ENCODE measurements at places on chromosomes 12 and 14.

DNA sequence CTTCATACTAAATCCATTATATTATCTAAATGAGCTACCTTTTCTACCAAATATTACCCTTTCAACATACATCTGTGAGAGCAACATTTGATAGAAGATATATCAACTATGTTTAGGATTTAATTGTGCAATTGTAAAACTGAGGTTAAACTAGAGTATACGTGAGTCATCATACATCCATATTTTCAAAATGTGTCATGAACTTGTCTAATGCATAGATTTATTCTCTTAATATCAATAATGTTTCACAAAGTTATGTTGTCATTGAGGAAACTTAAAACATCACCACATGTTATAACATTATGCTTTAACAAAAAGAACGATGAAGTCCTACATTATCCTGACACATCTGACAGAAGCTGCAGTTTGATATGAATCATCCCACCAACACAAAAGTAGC is 645.5 kb upstream of the NOVA1 start:
- no peak overlapping the region for H3K27ac ChIP-seq
- H3K36me3 ChIP-seq, result no peaks in the 10 kb centered on the region
- no peaks in the 10 kb centered on the region for H3K27me3 ChIP-seq
- H3K4me1 ChIP-seq, result no peaks in the 10 kb centered on the region
- no peak overlapping the region for H3K4me3 ChIP-seq

DNA sequence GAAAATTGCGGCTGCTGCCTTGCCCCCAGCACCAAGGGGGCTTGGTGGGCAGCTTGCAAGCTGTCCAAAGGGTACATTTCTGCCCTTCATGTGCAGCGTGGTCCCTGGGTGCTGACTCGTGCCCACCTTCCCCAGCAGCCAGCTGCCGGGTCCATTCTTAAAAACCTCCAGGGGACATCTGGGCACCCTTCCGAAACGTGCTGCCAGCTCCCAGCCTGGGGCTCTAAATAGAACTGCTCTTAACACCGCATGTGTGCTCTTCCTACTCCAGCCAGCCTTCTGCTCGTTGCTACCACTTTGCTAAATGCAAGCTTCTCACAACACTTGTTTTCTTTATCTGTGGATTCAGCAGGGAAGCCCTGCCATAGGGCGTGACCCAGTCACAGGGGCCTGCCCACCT is 66.0 kb downstream of the RIMBP2 start:
- no peak overlapping the region for H3K27ac ChIP-seq
- no peak overlapping the region for H3K4me3 ChIP-seq
- no peaks in the 10 kb centered on the region for H3K4me1 ChIP-seq
- H3K36me3 ChIP-seq, result no peaks in the 10 kb centered on the region
- DNase-seq, result no peak

DNA sequence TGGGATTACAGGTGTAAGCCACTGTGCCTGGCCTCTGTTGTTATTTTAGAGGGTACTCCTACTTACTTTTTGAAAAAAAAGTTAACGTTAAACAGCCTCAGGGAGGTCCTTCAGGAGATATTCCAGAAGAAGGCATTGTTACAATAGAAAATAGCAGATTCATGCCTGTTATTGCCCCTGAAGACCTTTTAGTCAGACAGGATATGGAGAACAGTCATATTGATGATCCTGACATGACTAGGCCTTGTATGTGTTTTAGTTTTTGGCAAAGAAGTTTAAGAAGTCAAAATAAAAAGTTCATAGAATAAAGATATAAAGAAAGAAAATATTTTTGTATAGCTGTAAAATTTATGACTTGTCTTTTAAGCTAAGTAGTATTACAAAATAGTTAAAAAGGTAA is 45.3 kb downstream of the WASHC3 start:
- H3K36me3 ChIP-seq, result peaks cover 23% of the 10 kb centered on the region
- H3K27ac ChIP-seq, result no peak overlapping the region
- H3K4me3 ChIP-seq, result no peak overlapping the region

DNA sequence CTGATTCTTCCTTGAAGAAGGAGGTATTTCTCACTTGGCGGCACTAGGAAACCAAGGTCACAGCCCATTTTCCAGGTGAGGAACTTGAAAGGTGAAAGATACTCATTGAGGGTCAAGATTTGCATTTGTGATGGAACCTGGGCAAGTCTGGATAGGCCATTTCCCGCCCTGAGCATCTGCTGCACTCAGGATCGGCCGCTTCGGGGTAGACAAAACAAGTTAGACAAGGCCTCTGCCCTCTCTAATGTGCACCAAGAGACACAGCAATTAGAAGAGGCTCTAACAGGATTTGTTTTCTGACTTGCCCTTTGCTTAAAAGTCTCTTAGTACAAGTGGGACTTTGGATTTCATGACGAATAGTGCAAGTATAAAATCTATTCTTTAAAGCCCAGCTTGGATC is 167.2 kb downstream of the KTN1 start:
- H3K27me3 ChIP-seq, result no peaks in the 10 kb centered on the region
- peaks cover 7% of the 10 kb centered on the region for H3K36me3 ChIP-seq
- H3K4me3 ChIP-seq, result no peak overlapping the region
- peaks cover 16% of the 10 kb centered on the region for H3K4me1 ChIP-seq
- no peak overlapping the region for H3K27ac ChIP-seq

GRCh38 chr12:12718853-12719252 is 1.7 kb downstream of the CDKN1B start:
- H3K36me3 ChIP-seq, result peaks cover 45% of the 10 kb centered on the region
- H3K4me1 ChIP-seq, result peaks cover 61% of the 10 kb centered on the region
- peak overlapping the region; percentile 98 for H3K4me3 ChIP-seq
- DNase-seq, result no peak
- H3K27ac ChIP-seq, result peak overlapping the region; percentile 97
- H3K27me3 ChIP-seq, result no peaks in the 10 kb centered on the region

GRCh38 chr12:94872971-94873733 is 130.3 kb downstream of the NDUFA12 start:
- H3K27ac ChIP-seq, result no peak overlapping the region
- DNase-seq, result no peak
- no peak overlapping the region for H3K4me3 ChIP-seq
- H3K27me3 ChIP-seq, result peaks cover 60% of the 10 kb centered on the region
- no peaks in the 10 kb centered on the region for H3K36me3 ChIP-seq
- H3K4me1 ChIP-seq, result peaks cover 6% of the 10 kb centered on the region

DNA sequence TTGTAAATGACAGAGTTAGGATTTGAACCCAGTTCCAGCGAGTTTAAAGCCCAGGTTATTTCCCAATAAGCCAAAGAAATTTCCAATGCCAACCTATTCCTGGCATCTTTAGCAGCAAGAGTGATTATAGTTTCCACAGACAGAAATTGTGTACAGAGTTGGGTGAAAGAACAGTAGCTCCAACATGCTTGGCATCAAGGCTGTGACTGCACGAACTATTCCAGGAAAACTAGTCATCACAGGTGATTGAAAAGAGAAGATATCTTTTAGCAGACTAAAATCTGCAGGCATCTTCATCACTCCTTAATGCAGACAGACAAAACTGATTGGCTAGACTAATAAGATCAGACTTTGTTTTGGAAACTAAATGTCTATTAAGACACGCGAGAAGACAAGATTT is 262.7 kb upstream of the PLEKHG7 start:
- H3K4me3 ChIP-seq, result no peak overlapping the region
- H3K27me3 ChIP-seq, result no peaks in the 10 kb centered on the region
- H3K36me3 ChIP-seq, result peaks cover 4% of the 10 kb centered on the region
- DNase-seq, result no peak

- no peak for DNase-seq
- H3K4me3 ChIP-seq, result peak overlapping the region; percentile 99
- peak overlapping the region; percentile 100 for H3K27ac ChIP-seq
- H3K27me3 ChIP-seq, result peaks cover 2% of the 10 kb centered on the region
- peaks cover 33% of the 10 kb centered on the region for H3K4me1 ChIP-seq
Observed at GRCh38 chr14:49769171-49769570, 1.2 kb downstream of the KLHDC2 start.

GRCh38 chr12:96534339-96534738 is 45.0 kb downstream of the CFAP54 start:
- H3K36me3 ChIP-seq, result no peaks in the 10 kb centered on the region
- H3K4me3 ChIP-seq, result no peak overlapping the region
- no peak overlapping the region for H3K27ac ChIP-seq
- no peaks in the 10 kb centered on the region for H3K4me1 ChIP-seq

- peaks cover 2% of the 10 kb centered on the region for H3K36me3 ChIP-seq
- no peak overlapping the region for H3K4me3 ChIP-seq
- no peak overlapping the region for H3K27ac ChIP-seq
- no peak for DNase-seq
- H3K27me3 ChIP-seq, result peaks cover 42% of the 10 kb centered on the region
Observed at GRCh38 chr14:50941151-50941550, 3.1 kb downstream of the PYGL start.

DNA sequence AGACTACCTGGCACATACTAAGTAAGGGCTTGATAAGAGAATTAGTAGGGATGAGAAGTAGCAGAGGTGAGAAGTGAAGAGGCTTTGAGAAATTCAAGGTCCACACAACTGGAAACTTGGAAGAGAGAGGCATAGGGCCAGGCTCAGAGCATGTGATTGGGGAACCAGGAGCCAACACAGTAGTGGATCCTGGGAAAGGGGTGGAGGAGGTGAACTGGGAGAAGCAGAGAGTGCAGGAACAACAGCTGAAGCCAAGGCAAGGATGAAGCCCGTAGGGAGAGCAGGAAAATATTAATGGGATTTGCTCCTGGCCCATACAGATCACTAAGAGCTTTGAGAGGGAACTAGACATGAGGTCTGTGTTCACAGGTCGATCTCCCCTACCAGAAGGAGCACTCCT is 1.4 kb upstream of the ITGB7 start:
- no peaks in the 10 kb centered on the region for H3K27me3 ChIP-seq
- H3K36me3 ChIP-seq, result peaks cover 35% of the 10 kb centered on the region
- DNase-seq, result no peak
- H3K4me3 ChIP-seq, result peak overlapping the region; percentile 77
- H3K27ac ChIP-seq, result peak overlapping the region; percentile 92

DNA sequence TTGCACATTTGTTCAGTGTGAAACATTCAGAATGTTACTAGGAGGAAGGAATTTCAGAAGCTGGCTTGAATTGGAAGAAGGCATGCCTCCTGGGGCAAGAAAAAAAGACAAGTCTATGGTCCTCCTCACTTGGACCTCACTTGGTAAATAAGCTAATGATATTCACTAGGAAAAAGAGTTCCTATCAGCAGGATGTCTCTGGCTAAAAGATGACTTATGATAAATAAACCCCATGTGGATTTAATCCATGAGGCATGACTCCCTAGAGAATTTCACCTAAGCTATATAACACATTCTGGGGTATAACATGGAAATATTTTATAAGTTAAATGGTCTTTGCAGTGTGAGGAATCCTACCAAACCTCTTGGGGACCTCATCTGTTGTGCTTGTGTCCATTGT is 199.9 kb downstream of the LRIG3 start:
- H3K27ac ChIP-seq, result no peak overlapping the region
- H3K36me3 ChIP-seq, result no peaks in the 10 kb centered on the region
- H3K4me1 ChIP-seq, result no peaks in the 10 kb centered on the region
- DNase-seq, result no peak

Data from activated T-helper 1 cell treated with anti-CD3 and anti-CD28 coated beads, Interleukin-12 subunit alpha, Interleukin-12 subunit beta, Interleukin-2, Interleukin-4 antibody, amounts not matched to agents 30 ng/mL and 10 ng/mL and 1 ng/mL, durations not matched to agents 14 hours and 24 hours and 36 hours (primary cell).